ENCODE measurements at places on chromosomes 16 and 17. TPM values are rescaled to one million over a fixed set of nuclear protein-coding genes. Genes with fewer than 3 reads are reported as not detected.

DNA sequence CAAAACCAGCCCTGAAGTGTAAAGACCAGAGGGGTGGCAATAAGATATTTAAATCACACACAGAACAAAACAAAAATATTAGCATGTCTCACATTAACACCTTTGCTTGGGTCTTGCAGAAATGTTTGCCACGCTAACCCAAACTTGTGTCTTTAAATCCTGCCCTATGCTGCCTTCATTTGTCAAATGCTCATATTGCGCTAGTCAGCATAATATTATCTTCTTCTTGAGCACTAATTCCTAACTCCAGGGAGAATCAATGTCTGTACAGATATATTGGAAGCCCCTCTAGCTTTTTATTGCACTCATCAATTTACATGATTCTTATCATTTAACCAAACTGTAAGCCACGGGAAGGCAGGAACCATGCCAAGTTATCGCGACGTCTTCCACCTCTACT lies 614.8 kb upstream of the SOX9 start:
- DNase-seq, result no peak

GRCh38 chr17:2023256-2023655 lies 1.9 kb downstream of the RTN4RL1 start:
- no peak for DNase-seq

DNA sequence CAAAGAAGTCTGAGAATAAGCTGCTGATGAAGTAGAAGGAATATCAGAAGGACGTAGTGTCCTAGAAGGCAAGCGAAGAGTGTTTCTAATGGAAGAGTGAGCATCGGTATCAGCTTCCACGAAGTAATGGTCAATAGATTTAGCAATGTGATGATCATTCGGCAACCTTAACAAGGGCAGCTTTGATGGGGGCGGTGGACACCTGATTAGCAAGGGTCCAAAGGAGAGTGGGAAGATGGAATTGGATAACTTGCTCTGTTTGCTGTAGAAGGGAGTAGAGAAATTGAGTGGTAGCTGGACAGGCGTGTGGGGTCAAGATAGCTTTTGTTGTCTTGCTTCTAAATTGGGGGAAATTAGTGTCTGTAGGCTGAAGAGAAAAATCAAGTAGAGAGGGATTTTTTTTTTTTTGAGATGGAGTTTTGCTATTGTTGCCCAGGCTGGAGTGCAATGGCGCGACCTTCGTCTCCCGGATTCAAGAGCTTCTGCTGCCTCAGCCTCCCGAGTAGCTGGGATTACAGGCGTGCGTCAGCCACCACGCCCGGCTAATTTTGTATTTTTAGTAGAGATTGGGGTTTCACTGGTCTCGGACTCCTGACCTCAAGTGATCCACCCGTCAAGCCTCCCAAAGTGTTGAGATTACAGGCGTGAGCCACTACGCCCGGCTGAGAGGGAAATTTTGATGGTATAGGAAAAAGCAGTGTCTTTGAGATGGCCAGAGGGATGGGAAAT lies 13.9 kb upstream of the HES7 start:
- DNase-seq, result no peak

GRCh38 chr17:19533718-19534561 lies at the start of gene SLC47A1:
SLC47A1 (plus strand) TSS chr17:19533854; CDS start chr17:19533940, 86 bp downstream.
- no peak for DNase-seq

DNA sequence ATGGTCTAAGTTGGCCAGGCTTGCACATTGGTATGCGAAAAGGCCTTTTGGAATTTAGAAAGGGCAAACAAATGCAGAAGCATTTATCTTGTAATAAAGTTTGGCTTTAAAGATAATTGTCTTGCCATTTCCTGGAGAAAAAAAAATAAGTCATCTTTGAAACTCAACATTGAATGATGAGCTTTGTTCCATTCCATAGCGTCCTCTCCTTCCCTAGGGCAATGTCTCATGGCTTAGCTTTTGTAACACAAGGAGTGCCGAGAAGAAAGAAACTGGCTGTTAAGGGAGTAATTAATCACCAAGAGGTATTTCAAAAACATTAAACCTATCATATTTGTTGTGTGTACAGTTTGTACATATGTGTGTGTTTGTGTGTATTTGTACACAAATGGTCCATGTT lies 372.3 kb downstream of the NPIPA8 start:
- DNase-seq, result no peak

DNA sequence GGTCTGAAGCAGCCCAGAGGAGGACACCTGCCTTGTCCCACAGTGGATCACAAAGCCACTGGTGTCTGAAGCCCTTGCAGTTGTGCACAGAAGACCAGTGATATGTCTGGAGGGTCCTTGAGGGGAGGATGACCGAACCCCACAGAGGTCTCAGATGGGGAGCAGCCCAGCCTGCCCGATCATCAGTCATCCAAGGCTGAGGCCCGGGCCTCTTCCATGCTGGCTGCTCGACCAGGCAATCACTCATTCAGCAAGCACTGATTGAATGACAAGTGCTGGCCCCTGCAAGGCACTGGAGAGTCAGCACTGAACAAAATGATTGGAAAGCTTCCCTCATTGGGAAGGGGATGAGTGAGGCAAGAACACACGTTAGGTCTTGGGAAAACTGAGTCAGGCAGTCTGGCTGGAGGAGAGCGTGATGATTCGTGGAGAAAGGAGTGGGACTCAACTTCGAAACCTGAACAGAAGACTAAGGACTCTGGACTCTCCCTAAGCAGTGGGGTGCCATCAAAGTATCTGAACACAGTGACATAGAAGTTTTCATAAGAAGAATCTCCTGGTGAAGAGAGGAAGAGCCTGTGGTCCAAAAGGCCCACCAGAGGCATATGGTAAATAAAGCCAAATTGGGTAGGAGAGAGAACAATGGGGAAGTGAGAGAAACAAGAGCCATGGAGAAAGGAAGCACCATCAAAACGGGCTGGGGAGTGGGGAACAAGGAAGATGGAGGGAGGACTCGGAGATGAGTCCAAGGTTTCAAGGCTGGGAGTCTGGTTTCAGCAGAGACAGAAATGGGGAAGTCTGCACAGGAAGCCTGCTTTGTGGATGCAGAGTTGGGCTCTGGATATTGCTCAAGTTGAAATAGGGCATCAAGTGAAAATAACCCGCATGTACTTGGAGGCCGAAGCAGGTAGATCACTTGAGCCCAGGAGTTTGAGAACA lies 10.2 kb downstream of the PIK3R5 start:
- no peak for DNase-seq

- no peak for DNase-seq
Measured at GRCh38 chr17:47705536-47706530, 11.9 kb downstream of the TBKBP1 start.

DNA sequence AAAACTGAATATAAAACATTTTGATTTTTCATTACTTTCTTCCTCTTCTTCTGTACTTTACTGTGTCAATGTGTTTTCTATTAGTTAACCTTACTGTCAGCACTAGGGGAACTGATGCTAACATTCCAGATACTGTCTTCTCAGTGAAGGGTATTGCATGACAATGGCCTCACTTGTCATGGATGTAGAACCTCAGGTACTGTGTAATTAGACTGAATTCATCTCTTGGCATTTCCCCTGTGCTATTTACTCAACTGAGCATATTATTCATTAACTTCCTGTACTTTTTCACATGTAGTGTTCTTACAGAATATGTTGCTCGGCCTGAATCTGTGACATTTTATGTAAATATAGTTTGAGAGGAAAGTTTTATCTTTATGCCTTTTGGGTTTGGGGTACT lies 237.0 kb downstream of the CA10 start:
- DNase-seq, result no peak

DNA sequence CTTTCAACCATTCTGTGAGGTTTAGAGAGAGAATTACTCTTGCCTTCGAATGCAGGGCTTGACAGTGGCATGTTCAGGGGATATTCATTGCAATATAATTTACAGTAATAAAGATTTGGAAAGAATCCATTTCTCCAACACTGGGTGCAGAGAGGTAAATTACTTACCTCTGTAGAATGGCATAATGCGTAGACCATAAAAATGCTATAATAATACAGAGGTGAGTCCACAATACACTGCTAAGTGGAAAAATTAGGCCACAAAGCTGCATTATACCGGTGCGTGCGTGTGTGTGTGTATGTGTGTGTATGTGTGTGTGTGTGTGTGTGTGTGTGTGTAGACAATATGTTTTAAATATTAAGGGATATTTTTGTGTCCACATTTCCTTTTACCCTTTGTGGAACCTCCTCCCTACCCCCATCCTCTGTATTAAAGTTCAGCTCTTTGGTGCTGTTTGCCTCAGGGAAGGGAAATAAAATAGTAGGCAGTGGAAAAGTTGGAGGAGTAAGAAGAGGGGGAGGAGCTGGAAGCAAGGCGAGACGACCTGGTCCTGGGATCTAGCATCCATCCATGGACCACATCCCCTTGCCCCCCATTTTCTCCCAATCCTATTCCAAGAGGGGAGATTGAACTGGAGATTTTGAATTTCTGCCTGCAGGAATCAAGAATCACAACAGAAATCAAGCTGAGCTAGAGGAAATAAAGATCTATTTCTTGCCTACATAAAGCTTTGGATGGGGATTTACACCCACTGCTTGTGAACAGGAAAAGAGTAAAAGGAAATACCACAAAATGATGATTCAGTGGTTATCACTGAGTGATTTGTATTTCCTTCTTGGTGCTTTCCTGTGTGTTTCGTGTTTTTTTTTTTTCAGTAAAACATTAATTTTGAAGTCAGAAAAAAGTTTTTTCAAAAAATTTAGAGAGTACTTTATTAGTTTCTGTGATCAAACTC lies 124.8 kb downstream of the RGS9 start:
- no peak for DNase-seq

GRCh38 chr16:49120631-49121030 lies 161.0 kb downstream of the CBLN1 start:
- no peak for DNase-seq

DNA sequence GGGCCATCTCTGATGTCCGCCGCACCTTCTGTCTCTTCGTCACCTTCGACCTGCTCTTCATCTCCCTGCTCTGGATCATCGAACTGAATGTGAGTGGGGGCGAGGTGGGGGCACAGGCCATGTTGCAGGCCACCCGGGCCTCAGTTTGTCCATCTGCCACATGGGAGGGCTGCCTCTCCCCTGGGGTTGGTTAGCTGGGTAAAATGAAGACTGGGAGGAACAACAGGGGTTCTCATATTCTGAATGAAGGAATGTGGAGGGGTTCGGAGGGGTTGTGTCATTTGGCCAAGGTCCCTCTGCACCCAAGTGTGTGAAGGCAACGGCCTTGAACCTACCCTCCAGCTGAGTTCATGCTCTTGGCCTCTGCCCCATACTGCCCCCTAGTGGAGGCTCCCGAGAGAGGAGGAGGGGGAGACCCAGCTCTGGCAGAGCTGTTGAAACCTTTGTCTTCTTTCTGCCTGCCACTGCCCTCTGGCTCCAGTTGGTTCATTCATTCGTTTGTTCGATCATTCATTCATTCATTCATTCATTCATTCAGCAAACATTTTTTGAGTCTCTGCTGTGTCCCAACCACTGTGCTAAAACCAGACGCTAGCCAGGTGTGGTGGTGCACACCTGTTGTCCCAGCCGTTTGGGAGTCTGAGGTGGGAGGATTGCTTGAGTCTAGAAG lies 11.4 kb upstream of the TCAP start:
- no peak for DNase-seq

GRCh38 chr16:84087466-84088151 lies 29.1 kb downstream of the MBTPS1 start:
- no peak for DNase-seq

DNA sequence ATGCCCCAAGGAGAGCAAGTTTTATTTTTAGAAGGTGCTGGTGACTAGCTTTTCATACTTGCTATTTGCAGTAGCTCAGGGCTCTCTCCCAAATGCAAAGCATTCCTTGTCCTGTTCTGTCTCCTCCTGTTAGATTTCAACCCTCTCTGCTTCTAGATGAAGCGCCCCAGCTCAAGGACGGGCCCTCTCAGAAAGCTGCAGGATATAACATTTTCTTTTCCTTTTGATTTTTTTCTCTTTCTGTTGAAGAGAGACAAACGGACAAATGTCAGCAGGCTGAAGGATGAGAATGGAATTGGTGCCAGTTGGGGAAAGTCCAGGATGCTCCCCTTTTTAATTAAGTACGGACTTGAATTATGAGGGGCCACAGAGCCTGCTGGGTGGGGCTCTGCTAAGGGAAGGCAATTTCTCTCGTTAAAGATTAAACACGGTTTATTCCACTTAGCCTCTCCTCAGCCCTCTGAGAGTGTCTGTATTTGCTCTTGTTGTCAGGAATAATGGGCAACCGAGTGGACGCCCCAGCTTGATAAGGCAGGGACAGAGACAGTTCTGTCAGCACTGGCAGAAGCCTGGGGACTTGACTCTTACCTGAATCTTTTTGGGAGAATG lies 6.2 kb upstream of the ETV4 start:
- DNase-seq, result no peak

GRCh38 chr17:81885869-81886548 lies 5.4 kb downstream of the ALYREF start:
- DNase-seq, result peak; percentile 72

GRCh38 chr17:51946311-51946710 lies 212.2 kb downstream of the CA10 start:
- no peak for DNase-seq

GRCh38 chr17:28470914-28471366 lies 2.5 kb upstream of the SLC13A2 start:
- DNase-seq, result no peak

- no peak for DNase-seq
Measured at GRCh38 chr17:73431401-73432205, 119.8 kb upstream of the CDC42EP4 start.

- DNase-seq, result no peak
Measured at GRCh38 chr16:77211880-77212740, 12.9 kb downstream of the SYCE1L start.

- no peak for DNase-seq
Measured at GRCh38 chr17:66481271-66481670, 178.9 kb downstream of the PRKCA start.

KRTAP4-5 gene
- total RNA-seq, result not detected

FBXW10 gene
- total RNA-seq, result 1.1 TPM

KIFC3 gene
- 117 TPM for total RNA-seq

SLC46A1 gene
- total RNA-seq, result 15.4 TPM

KRT222 gene
- 3.6 TPM for total RNA-seq

CRAMP1 gene
- total RNA-seq, result 31.4 TPM

PKMYT1 gene
- total RNA-seq, result 2.2 TPM

TTLL6 gene
- total RNA-seq, result 0.68 TPM

Data from ureter (tissue), 1 donor.